MCF 10A (cell line): ENCODE measurements at places on chromosomes 7 and 10.

GRCh38 chr7:108002726-108003598 lies at the start of gene LAMB1:
Gene LAMB1 (minus strand): TSS chr7:108003161. CDS start chr7:108002885, 276 bp downstream.
- peak; percentile 75 for DNase-seq

DNA sequence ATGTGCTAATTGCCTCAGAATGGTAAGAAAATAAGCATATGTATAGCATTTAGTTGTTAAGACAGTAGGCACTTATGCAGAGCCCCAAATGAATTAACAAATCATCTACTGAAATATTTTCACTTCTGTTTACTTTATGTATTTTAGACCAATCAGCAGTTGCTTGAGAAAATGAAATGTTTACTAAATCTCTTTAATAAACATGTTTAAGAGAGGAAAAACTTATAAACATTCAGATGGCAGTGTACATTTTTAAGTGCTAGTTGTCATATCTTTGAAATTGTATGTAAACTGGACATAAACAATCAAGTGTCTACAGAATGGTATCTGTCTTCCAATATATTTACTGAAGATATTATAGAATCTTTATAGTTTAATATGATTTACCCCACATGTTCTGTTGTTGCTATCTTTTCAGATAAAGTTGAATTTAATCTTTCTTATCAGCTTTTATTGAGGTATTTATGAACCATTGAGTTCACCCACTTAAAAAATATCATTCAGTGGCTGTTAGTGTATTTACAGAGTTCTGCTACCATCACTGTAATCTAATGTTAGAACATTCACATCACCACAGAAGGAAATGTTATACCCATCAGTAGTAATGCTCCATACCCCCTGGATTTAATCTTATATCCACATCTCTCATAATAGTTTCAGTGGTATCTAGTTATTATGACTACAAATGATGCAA lies 264.3 kb downstream of the ADK start:
- DNase-seq = no peak

GRCh38 chr7:100823140-100823525 lies 4.2 kb downstream of the EPHB4 start:
- no peak for DNase-seq

DNA sequence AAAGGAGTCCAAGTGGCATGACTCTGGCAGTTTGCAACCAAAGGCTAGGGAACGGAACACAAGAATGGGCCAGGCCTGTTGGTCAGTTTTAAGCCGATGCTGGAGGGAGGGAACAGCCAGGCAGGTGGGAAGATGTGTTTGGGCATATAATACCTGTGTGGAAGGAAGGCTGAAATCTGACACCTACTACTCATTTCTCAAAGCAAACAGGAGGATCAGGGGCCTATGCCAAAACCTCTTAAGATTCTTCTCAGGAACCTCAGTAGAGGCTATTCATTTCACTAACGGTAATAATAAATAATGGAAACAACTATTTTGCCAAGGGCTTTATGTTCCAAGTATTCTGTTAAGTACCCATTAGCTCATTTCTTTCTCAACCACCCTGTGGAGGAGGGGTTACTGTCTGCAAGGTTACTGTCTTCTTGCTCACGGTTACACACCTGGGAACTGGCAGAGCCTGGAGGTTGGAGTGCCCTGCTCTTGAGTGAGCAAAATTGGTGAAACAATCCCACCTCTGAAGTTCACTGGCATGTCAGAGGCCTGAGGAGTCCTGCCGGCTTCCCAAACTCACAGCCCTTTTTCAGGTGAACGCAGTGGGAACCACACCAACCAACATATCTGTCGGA lies 35.5 kb downstream of the GOT1 start:
- DNase-seq = peak; percentile 36

DNA sequence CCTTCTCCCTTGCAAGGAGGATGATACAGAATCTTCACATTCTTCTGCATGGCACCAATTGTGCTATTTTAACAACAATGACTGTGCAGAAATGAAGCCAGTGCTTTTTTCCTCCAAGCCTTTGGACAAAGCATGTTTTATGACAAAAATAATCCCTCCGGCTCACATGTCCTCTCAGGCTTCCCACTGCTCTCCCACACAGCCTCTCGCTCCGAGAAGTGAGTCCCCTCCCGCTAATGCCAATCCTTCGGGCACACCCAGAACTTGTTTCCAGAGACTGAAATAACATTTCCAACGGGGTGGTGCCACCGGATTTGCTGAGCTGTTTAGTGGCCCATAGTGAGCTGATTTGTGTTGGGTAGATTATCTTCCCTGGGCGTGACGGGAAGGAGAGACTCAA lies 35.8 kb downstream of the RBM17 start:
- DNase-seq = no peak

DNA sequence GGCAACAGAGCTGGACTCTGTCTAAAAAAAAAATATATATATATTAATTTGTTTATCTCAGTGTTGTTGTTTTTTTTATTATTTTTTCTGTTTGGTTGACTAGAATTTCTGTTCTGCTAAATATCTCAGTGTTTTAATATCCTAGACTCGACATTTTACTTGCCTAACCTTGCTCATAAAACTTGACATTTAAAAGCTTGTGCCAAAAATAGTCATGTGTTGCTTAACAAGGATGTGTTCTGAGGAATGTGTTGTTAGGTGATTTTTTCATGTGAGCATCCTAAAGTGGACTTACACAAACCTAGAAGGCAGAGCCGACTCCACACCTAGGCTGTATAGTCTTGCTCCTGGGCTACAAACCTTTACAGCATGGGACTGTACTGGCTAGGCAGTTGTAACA lies 23.1 kb downstream of the NRBF2 start:
- DNase-seq = no peak

- DNase-seq = peak; percentile 77
These were observed 25.3 kb downstream of the CCDC126 start for GRCh38 chr7:23622506-23622925.

- peak; percentile 86 for DNase-seq
These were observed 1.2 kb upstream of the LZTS2 start for GRCh38 chr10:100998183-100998990.

GRCh38 chr10:95266674-95267095 lies 24.1 kb downstream of the PDLIM1 start:
- peak; percentile 62 for DNase-seq
